Naive thymus-derived CD4-positive, alpha-beta T cell (primary cell): ENCODE measurements at places on chromosomes 11 and 22.
A peak's percentile ranks its signal among the peaks of the same experiment; 100 is the strongest.

DNA sequence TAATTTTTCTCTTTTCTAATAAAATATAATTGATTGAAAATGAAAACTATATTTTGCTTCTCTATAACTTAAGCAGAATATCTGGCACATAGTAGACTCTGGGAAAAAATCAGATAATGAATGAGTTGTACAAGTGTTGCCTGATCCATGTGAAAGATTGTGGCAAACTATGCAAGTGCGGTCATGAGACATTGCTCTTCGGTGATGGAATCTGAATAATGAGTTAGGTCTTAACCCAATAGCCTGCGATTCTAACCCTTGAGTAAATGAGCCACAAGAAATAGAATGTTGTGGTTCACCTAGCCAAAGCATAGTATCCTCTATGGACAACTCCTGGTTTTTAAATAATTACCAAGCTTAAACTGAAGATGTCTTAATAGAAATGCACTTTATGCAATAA is 333.7 kb upstream of the LUZP2 start:
- no peaks in the 10 kb centered on the region for H3K36me3 ChIP-seq
- H3K27ac ChIP-seq: no peak overlapping the region
- no peaks in the 10 kb centered on the region for H3K27me3 ChIP-seq
- no peaks in the 10 kb centered on the region for H3K4me1 ChIP-seq
- no peak overlapping the region for H3K4me3 ChIP-seq

DNA sequence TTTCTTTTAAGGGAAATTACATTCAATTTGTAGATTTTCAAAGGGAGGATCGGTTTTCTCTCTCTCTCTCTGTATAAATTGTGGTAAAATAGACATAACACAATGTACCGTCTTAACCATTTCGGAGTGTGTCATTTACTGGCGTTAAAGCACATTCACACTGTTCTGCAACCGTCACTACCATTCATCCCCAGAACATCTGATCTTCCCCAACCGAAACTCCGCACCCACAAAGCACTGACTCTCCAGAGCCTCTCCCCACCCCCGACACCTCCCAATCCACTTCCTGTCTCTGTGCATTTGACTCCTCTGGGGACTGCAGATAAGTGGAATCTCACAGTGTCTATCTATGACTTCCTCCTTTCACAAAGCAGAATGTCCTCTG is 15.9 kb upstream of the GRAMD4 start:
- peak overlapping the region; percentile 27 for H3K4me3 ChIP-seq
- H3K36me3 ChIP-seq: no peaks in the 10 kb centered on the region
- no peak overlapping the region for H3K27ac ChIP-seq
- H3K4me1 ChIP-seq: peaks cover 10% of the 10 kb centered on the region

DNA sequence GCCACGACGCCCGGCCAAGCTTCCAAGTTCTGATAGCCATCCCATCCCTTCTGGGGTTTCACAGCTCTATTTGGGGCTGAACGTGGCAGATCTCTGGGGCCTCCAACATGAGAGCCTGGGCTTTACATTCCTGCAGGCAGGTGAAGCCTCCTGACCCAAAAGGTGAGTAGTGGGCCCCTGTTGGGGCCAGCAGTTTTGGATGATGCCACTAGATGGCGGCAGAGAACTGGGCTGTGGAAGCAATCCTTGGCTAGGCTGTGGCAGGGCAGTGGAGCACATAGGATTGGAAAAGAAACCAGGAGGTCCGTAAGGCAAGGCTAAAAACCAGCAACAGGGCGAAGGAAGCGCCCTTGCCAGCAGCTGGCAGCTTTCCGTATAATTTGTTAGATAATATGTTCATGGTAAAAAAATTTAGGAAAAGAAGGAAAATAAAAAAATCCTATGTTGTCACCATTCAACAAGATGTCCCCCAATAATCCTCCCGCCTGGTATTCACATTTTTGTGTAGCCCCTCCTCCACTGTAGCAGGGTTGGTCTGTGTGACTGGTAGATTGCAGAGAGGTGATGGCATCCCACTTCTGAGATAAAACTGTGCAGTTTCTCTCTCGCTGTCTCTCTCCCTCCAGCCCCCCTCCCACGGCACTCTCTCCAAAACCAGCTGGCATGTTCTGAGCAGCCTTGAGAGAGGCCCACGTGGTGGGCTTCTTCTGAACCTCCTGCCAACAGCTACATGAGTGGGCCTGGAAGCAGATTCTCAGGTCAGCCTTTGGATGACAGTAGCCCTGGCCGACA is 43.6 kb upstream of the OR4B1 start:
- H3K4me3 ChIP-seq: no peak overlapping the region
- H3K36me3 ChIP-seq: peaks cover 7% of the 10 kb centered on the region
- no peak overlapping the region for H3K27ac ChIP-seq
- DNase-seq: peak; percentile 59
- H3K4me1 ChIP-seq: no peaks in the 10 kb centered on the region
- no peaks in the 10 kb centered on the region for H3K27me3 ChIP-seq

- no peak overlapping the region for H3K4me3 ChIP-seq
- H3K4me1 ChIP-seq: no peaks in the 10 kb centered on the region
- H3K27ac ChIP-seq: no peak overlapping the region
- H3K27me3 ChIP-seq: no peaks in the 10 kb centered on the region
- peaks cover 50% of the 10 kb centered on the region for H3K36me3 ChIP-seq
- no peak for DNase-seq
Measured at GRCh38 chr11:35727140-35727539, 64.6 kb downstream of the TRIM44 start.

DNA sequence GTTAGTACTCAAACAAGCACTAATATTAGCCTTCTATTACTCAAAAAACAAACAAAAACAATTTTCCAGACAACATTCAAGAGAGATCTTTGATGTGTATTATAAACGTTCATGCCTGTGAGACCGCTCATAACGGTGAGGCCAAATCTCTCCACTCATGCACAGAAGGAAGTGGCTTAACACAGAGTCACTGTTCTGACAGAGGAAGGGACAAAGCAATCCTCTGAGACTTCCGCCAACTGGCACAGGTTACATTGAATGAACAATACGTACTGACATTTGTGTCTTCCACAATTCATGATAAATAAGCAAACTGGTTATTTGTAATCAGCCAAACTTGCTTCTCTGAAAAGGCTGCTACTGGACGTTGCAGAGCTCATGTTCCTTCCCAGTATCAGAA is 30.5 kb downstream of the CHKA start:
- H3K27me3 ChIP-seq: no peaks in the 10 kb centered on the region
- H3K4me1 ChIP-seq: no peaks in the 10 kb centered on the region
- no peak overlapping the region for H3K4me3 ChIP-seq
- DNase-seq: no peak
- no peaks in the 10 kb centered on the region for H3K36me3 ChIP-seq

DNA sequence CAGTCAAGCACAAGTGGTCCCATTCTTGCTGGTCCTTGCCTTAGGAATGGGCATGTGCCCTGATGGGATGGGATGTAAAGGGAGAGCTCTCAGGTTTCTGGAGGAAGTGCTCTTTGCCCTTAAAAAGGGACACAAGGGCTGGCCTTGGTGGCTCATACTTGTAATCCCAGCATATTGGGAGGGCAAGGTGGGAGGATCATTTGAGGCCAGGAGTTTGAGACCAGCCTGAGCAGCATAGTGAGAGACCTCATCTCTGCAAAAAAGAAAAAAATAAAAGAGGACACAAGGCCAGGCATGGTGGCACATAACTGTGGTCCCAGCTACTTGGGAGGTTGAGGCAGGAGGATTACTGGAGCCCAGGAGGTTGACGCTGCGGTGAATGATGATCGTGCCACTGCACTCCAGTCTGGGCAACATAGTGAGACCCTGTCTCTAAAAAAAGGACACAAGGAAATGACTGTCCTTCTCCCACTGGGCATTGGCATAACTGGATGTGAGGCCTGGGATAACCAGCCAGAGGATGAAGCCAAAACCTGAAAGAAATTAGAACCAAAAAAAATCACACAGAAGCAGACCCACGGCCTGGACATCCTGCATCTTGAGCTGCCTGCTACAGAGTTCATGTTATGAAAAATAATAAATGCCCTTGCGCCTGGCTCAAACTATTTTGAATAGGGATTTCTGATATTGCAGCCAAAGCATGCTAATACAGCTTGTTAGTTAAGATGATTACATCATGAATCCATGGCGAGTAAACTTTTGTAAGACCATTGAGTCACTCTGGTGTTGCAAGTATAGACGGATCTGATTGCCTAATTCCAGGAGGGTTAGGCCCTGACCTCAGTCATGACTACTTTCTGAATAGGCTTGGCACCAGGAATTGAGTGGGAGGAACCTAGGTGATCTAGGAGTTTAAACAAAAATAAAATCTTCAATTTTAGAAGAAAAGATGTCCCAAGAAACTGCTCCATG is 12.9 kb upstream of the CRKL start:
- DNase-seq: no peak
- H3K4me1 ChIP-seq: no peaks in the 10 kb centered on the region
- no peaks in the 10 kb centered on the region for H3K27me3 ChIP-seq
- no peak overlapping the region for H3K27ac ChIP-seq
- no peaks in the 10 kb centered on the region for H3K36me3 ChIP-seq
- H3K4me3 ChIP-seq: no peak overlapping the region

DNA sequence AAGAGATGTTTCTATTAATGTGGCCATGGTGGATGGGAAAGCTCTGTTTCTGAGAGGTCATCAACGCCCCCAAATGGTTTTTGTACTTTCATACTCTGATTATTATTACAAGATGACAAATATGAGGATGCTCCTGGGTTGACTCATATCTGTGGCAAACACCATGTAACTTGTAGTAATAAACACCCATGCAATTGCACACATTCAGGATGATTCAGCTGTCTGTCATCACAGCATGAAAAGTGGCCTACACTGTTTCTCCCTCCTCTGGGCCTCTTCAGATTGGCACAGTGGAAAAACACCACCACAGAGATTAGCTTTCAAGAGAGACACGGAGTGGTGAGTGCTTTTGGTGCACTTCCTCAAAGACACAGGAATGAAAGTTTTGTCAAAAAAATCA is 85.4 kb downstream of the MTNR1B start:
- no peak overlapping the region for H3K4me3 ChIP-seq
- DNase-seq: no peak
- no peak overlapping the region for H3K27ac ChIP-seq
- H3K36me3 ChIP-seq: no peaks in the 10 kb centered on the region
- no peaks in the 10 kb centered on the region for H3K4me1 ChIP-seq

GRCh38 chr11:76974179-76974891 is 59.9 kb upstream of the B3GNT6 start:
- H3K36me3 ChIP-seq: peaks cover 4% of the 10 kb centered on the region
- H3K27me3 ChIP-seq: no peaks in the 10 kb centered on the region
- no peak for DNase-seq
- no peak overlapping the region for H3K4me3 ChIP-seq

DNA sequence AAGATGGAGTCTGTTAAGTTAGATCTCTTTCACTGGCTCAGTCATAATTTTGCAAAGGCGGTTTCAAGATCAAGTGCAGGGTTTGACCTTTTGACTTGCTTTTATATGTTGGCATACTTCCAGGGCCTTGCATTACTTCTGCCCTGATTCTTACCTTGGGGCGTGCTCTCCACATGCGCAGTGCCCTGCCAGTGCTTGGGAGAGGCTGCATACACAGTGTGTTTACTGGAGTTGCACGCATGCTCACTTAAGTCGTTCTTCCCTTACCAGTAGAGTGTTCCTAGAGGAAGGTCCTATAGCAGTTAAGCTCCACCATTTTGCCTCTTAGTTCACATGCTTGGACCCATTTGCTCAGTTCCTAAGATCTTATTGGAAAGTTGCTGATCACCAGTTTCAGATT is 21.0 kb upstream of the TMEM123 start:
- no peaks in the 10 kb centered on the region for H3K36me3 ChIP-seq
- no peak overlapping the region for H3K4me3 ChIP-seq
- peak; percentile 30 for DNase-seq
- no peak overlapping the region for H3K27ac ChIP-seq
